ENCODE measurements at places on chromosomes 1 and 21.

DNA sequence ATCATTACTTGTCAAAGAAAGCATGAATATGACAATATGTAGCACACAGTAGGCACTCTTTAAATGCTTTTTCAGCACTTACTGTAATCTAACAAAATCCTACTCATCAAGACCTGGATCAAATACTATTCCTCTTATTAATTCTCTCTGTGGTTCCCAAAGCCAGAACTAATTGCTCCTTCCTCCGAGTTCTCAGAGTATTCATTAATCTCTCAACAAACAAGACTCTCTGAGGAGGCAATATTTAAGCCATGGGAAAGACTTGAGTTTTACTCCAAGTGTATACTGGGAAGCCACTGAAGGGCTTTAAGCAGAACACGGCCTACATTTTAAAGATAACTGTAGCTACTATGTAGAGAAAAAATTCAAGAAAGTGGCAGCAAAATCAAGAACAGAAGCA is 79.7 kb downstream of the ENAH start:
- no peak for DNase-seq

DNA sequence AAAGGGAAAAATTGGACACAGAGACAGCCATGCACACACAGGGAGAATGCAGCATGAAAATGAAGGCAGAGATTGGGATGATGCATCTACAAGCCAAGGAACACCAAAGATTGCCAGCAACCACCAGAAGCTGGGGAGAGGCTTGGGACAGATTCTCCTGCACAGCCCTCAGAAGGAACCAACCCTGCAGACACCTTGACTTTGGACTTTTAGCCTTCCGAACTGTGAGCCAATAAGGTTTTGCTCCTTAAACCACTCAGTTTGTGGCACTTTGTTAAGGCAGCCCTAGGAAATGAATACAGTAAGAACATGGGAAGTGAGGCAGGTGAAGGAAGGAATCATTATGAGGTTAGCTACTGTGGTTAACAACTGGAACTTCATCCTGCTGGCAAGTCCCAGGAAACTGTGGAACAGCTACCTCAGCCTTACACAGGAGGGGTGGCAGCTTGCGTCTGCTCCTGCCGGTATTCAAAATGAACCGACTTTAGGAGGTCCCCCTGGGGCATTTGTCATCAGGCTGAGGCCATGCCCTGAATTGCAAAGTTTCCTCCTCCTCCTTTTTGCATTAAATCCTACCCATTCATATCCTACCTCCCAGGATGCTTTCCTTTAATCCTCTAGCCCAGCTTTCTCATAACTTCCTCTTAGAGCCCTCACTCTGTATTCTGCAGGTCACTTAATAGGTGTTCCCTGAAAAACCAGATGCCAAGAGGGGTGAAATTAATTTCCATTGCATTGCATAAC is 15.4 kb downstream of the CD247 start:
- DNase-seq: peak; percentile 11

GRCh38 chr1:30885570-30886522 is 22.7 kb downstream of the SDC3 start:
- no peak for DNase-seq

DNA sequence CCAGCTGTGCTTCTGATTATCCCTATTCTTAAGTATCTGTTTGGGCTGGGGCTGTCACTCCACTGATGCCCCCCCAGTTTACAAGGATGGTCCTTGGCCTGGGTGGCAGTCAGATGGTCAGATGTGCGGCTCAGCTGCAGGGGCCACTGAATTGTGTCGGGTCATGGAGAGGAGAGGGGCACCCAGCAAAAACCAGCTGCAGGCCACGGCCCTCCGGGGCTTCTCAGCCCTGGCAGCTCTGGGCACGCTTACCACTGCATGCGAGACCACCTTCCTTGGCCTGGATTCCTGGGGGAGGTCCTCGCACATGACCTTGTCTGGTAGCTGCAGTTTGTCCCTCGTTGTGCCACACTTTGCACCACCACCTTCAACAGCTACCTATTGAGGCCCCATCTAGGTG is 164.9 kb upstream of the TMEM51 start:
- no peak for DNase-seq

GRCh38 chr1:13487143-13487868 is 26.5 kb downstream of the LRRC38 start:
- DNase-seq: no peak

DNA sequence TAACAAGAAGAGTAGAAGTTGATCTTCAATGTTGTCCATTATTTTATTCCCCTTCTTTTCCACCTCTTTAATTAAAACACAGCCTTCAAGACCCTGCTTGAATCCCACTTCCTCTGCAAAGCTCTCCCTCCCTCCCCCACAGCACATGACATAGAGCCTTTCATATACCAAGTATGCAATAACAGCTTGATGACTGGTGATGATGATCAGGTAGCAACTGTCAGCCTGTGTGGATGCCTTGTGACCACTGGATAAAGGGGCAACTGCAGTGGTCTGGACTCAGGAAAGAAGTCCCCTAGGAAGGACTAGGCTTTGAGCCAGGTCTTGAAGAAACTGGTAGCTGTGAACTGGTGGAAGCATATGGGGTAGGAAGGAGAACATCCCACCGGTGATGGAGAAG is 53.8 kb upstream of the PRDX6 start:
- DNase-seq: no peak

- DNase-seq: no peak
Measured at GRCh38 chr1:82399093-82399492, 598.4 kb downstream of the ADGRL2 start.

- DNase-seq: no peak
Measured at GRCh38 chr1:164576291-164577271, 17.6 kb downstream of the PBX1 start.

DNA sequence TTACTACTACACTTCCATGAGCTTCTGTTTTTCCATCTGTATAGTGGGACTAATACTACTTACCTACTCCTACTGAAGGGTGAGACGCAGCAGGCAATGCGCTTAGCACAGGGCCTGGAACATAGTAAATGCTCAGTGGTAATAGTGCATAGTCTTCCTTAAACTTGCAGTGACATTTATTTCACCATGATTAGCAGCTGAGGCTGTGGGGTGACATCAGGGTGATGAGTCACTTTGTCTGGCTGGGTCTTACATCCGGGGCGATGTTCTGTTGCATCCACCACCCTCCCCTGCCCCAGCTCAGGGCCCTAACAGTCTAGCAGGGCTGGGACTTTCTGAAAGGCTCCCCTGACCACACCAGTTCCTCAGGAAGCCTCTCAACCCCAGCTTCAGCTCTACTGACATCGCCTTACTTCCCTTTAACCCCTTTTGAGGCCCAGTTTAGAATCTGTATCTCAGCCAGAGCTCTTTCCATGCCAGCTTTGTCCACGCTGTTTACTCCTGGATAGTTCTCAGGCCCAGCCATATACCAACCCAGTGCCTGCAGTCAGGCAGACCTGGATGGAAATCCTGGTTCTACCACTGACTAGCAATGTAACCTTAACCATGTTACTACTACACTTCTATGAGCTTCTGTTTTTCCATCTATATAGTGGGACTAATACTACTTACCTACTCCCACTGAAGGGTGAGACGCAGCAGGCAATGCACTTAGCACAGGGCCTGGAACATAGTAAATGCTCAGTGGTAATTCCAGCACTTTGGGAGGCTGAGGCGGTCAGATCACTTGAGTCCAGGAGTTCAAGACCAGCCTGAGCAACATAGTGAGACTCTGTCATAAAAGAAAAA is 66.3 kb downstream of the CD58 start:
- DNase-seq: peak; percentile 86

Data from KBM-7 (cell line).